ENCODE measurements at places on chromosomes 7 and 10. TPM values are rescaled to one million over a fixed set of nuclear protein-coding genes. Genes with fewer than 3 reads are reported as not detected.

GRCh38 chr7:141045126-141045841 lies 28.6 kb upstream of the TMEM178B start:
- no peak for DNase-seq

DNA sequence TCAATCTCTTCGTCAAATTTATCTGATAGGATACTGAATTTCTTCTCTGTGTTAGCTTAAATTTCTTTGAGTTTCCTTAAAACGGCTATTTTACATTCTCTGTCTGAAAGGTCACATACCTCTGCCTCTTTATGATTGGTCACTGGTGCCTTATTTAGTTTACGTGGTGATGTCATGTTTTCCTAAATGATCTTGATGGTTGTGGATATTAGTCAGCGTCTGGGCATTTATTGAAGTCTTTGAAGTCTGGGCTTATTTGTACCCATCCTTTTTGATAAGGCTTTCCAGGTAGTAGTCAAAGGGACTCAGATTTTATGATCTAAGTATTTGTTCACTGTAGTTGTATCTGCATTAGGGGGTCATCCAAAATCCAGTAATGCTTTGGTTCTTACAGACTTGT lies 1407.5 kb upstream of the LRRTM3 start:
- no peak for DNase-seq

Gene GIMAP1
- 5.9 TPM for total RNA-seq

Gene VSTM4
- 21.1 TPM for total RNA-seq

Gene SLC18A3
- total RNA-seq: not detected

Data from left ventricle myocardium inferior (tissue), 1 donor.